ENCODE measurements at places on chromosomes 3 and 15. TPM values are rescaled to one million over a fixed set of nuclear protein-coding genes. Genes with fewer than 3 reads are reported as not detected.
A peak's percentile ranks its signal among the peaks of the same experiment; 100 is the strongest.

The ZNF774 gene
- 1.4 TPM for total RNA-seq

The CSPG4 gene
- total RNA-seq: not detected

The ATP13A4 gene
- total RNA-seq: 0.92 TPM

The FBXL2 gene
- total RNA-seq: not detected

The ACTL6A gene
- total RNA-seq: 67.6 TPM

The FES gene
- 140 TPM for total RNA-seq

The FEZF2 gene
- total RNA-seq: not detected

The C2CD4A gene
- not detected for total RNA-seq

The PPM1L gene
- 15.2 TPM for total RNA-seq

The FAIM gene
- 6.8 TPM for total RNA-seq

- H3K27me3 ChIP-seq: no peaks in the 10 kb centered on the region
- H3K36me3 ChIP-seq: peaks cover 6% of the 10 kb centered on the region
- no peak overlapping the region for H3K4me3 ChIP-seq
- no peak overlapping the region for H3K27ac ChIP-seq
- no peaks in the 10 kb centered on the region for H3K4me1 ChIP-seq
- DNase-seq: no peak
These were observed 198.4 kb downstream of the CADPS start for GRCh38 chr3:62676689-62677271.

DNA sequence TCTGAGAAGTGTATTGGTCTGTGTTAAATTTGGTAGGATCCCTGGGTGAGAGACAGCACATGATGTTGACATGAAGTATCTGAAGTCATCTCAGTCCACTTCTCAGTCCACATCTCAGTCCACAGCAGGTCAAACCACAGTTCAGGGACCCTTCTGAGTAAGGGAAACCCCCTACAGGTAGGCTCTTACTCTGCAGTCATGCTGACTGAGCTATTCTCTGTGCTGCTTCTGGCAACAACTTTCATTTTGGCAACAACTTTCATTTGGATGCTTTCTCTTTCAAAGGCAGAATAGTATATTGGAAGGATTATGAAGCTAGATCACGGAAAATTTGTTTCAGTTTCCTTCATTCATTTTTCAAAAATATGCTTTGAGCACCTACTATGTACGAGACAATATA is 178.2 kb upstream of the GOLIM4 start:
- no peaks in the 10 kb centered on the region for H3K36me3 ChIP-seq
- H3K27ac ChIP-seq: no peak overlapping the region
- no peak for DNase-seq
- no peak overlapping the region for H3K4me3 ChIP-seq

DNA sequence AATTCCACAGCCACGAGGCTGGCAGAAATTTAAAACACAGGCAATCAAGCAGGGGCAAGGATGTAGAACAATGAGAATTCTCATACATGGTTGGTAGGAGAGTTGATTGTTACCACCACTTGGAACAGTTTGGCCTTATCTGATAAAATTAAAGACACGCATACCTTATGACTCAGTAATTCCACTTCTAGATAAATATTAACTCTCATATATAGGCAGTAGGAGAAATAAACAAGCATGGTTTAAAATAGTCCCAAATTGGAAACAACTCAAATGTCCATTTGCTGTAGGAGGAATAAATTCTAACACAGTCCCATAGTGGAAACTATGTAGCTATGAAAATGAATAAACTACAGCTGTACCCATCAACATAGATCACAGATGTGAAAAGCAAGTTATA is 42.3 kb upstream of the USP3 start:
- H3K27me3 ChIP-seq: no peaks in the 10 kb centered on the region
- DNase-seq: no peak
- no peak overlapping the region for H3K27ac ChIP-seq
- H3K4me1 ChIP-seq: no peaks in the 10 kb centered on the region
- H3K36me3 ChIP-seq: no peaks in the 10 kb centered on the region

- peak; percentile 26 for DNase-seq
- peaks cover 3% of the 10 kb centered on the region for H3K4me1 ChIP-seq
- no peaks in the 10 kb centered on the region for H3K36me3 ChIP-seq
- H3K27me3 ChIP-seq: no peaks in the 10 kb centered on the region
These were observed 9.8 kb downstream of the ABTB1 start for GRCh38 chr3:127682561-127682960.

DNA sequence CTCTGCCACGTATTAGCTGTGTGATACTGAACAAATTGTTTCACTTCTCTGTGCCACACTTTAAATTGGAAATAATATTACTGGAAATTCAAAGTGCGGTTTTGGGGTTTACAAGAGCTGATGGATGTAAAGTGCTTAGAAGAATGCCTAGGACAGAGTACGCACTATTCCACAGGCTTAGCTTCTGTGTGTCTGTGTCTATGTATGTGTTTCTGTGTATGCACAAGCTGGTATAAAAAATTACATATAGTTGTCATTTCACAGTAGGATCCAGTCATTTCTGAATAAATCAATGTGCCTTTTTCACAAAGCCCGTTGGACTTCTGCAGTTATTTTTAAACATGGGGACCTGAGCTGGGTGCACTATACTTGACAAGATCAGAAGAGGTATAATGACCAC is 370.4 kb downstream of the TUSC7 start:
- no peaks in the 10 kb centered on the region for H3K27me3 ChIP-seq
- DNase-seq: no peak
- H3K4me1 ChIP-seq: no peaks in the 10 kb centered on the region

GRCh38 chr3:187935623-187936156 is 190.4 kb upstream of the BCL6 start:
- peaks cover 30% of the 10 kb centered on the region for H3K4me1 ChIP-seq
- peak overlapping the region; percentile 76 for H3K4me3 ChIP-seq
- H3K27me3 ChIP-seq: no peaks in the 10 kb centered on the region
- no peaks in the 10 kb centered on the region for H3K36me3 ChIP-seq
- DNase-seq: peak; percentile 72

GRCh38 chr3:14536055-14536815 is 3.9 kb downstream of the GRIP2 start:
- no peaks in the 10 kb centered on the region for H3K36me3 ChIP-seq
- H3K4me1 ChIP-seq: no peaks in the 10 kb centered on the region
- no peak overlapping the region for H3K4me3 ChIP-seq

DNA sequence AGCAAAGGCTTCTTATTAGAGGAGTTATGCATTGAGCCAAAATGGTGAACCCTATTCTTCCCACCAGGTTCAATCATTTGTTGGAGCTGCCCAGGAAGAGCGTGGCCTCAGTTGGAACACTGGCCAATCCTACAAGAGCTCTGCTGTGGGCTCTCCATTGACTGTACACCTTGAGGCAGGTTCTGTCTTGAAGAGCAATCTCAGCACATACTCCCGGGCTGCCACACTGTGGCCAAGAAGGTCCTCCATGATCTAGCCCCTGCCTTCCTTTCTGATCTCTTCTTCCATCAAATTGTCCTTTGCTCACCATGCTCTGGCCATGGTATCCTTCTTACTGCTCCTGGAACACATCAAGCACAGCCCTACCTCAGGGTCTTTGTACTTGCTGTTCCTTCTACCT is 5.7 kb upstream of the SUMF1 start:
- no peak overlapping the region for H3K27ac ChIP-seq
- H3K36me3 ChIP-seq: no peaks in the 10 kb centered on the region

DNA sequence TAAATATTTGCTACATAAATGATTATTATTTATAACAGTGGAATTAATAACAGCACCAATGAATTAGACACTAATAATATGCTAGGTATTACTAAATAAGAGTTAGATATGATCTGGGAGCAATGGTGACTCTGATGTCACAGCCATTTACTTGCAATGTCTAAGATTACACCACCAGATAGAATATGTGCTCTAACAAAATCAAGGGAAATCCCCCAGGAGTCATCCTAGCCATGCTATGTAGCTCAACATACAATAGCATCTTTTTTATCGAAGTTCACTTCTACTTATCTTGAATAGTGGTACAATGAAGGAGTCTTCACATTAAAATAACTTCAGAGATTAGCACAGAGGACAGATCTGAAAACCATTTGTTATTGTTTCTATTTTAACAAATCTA is 154.0 kb downstream of the FMN1 start:
- DNase-seq: no peak
- no peak overlapping the region for H3K4me3 ChIP-seq
- no peak overlapping the region for H3K27ac ChIP-seq
- H3K27me3 ChIP-seq: peaks cover 7% of the 10 kb centered on the region

DNA sequence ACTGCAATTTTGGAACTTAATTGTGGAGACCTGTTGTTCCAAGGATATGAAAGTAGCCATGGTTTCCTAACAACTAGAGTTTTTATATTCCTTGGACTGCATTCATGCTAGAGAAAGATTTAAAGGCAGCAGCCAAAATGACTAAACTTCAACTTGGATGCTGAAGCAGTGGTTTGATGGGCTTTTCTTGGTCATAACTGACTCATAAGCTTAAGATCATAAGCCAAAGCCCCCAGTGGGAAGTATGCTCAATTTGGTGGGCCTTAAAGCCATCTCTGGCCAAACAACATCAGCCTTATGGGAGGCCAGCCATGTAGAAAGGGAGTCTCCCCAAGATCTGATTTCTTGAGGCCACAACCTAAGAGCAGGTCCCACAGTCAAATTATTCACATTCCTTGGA is 80.2 kb downstream of the ZNF280D start:
- no peak overlapping the region for H3K27ac ChIP-seq
- no peaks in the 10 kb centered on the region for H3K27me3 ChIP-seq
- H3K4me1 ChIP-seq: peaks cover 5% of the 10 kb centered on the region
- H3K4me3 ChIP-seq: no peak overlapping the region
- H3K36me3 ChIP-seq: peaks cover 20% of the 10 kb centered on the region

- DNase-seq: no peak
- no peaks in the 10 kb centered on the region for H3K4me1 ChIP-seq
- H3K4me3 ChIP-seq: no peak overlapping the region
- peaks cover 16% of the 10 kb centered on the region for H3K27me3 ChIP-seq
These were observed 364.9 kb downstream of the NR2F2 start for GRCh38 chr15:96695426-96695825.

- H3K4me1 ChIP-seq: peaks cover 39% of the 10 kb centered on the region
- H3K27me3 ChIP-seq: no peaks in the 10 kb centered on the region
- no peaks in the 10 kb centered on the region for H3K36me3 ChIP-seq
- peak overlapping the region; percentile 74 for H3K4me3 ChIP-seq
- DNase-seq: no peak
- H3K27ac ChIP-seq: peak overlapping the region; percentile 86
These were observed 72.0 kb upstream of the HERC1 start for GRCh38 chr15:63905558-63906265.

DNA sequence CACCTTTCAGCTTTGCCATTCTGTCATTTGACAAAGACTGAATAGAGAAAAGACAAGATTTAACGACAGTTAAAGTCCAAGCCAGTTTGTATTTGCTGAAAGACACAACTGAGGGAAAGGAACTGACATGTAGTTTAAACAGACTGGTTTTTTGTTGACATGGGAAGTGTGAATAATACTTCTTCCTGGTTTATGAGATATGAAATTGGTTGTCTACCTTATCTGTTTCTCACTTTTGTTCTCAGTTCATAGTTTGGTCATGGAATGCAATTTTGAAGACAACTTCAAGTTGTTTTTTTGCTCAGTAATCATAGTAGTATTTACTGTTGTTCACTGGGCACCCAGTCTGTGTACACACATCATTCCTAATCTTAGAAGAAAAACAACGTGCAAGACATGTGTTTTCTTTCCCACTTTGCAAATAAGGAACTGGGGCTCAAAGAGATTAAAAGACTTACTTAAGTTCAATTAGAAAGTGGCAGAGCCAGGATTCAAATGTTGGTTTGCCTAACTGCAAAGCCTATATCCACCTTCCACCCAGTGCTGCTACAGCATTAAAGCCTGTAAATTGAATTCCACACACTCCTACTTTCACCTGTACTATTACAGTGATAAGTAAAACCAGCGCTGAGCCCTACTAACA is 103.5 kb downstream of the LPP start:
- no peaks in the 10 kb centered on the region for H3K27me3 ChIP-seq
- peaks cover 25% of the 10 kb centered on the region for H3K4me1 ChIP-seq
- no peaks in the 10 kb centered on the region for H3K36me3 ChIP-seq
- H3K4me3 ChIP-seq: no peak overlapping the region

DNA sequence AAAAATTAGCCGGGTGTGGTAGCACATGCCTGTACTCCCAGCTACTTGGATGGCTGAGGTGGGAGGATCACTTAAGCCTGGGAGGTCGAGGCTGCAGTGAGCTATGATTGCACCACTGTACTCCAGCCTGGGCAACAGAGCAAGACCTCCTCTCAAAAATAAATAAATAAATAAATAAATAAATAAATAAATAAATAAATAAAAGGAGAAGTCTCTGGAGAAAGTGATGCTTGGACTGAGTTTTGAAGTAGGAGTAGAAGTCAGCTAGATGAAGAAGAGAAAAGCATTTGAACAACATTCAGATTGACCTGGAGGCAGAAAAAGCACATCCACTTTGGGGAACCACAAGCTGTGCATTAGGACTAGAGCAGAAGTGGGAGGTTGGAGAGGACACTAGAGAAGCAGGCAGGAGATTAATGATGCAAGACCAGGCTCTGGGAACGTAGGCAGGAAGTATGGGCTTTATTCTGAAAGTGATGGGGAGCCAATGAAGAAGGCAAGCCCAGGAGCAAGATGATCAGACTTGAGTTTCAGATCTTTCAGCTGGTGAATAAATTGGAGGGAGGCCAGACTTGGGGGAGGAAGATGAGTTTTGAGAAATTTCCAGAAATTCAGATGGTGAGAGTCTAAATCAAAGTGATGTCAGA is 48.7 kb downstream of the KLHL6 start:
- H3K4me1 ChIP-seq: peaks cover 7% of the 10 kb centered on the region
- no peaks in the 10 kb centered on the region for H3K27me3 ChIP-seq
- H3K27ac ChIP-seq: no peak overlapping the region
- peaks cover 5% of the 10 kb centered on the region for H3K36me3 ChIP-seq

GRCh38 chr15:92153620-92154019 is 240.1 kb upstream of the ST8SIA2 start:
- DNase-seq: no peak
- H3K4me1 ChIP-seq: peaks cover 9% of the 10 kb centered on the region
- H3K27ac ChIP-seq: no peak overlapping the region
- no peaks in the 10 kb centered on the region for H3K27me3 ChIP-seq
- H3K4me3 ChIP-seq: no peak overlapping the region
- peaks cover 9% of the 10 kb centered on the region for H3K36me3 ChIP-seq

DNA sequence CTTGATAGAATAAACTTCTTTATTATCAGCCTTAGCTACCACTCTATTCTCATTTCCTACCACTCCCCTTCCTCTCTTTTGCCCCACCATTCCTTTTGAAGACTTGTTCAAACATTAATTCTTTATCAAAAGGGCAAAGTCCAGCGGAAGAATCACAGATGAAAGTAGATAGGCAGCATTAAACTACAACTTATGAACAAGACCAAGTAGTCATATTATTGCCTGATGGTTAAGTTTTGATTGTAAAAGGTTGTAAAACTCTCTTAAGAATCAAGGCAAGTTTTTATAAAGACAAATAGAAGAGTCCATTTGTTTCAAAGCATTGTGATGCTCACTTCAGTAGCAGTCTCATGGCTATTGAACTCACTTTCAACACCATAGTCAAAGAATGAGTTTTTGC is 22.4 kb upstream of the TGFBR2 start:
- no peak overlapping the region for H3K4me3 ChIP-seq
- H3K27ac ChIP-seq: no peak overlapping the region
- H3K36me3 ChIP-seq: no peaks in the 10 kb centered on the region
- DNase-seq: no peak

GRCh38 chr3:29145360-29145759 is 135.5 kb upstream of the RBMS3 start:
- H3K27ac ChIP-seq: no peak overlapping the region
- no peak overlapping the region for H3K4me3 ChIP-seq
- H3K27me3 ChIP-seq: no peaks in the 10 kb centered on the region
- no peak for DNase-seq
- no peaks in the 10 kb centered on the region for H3K4me1 ChIP-seq
